ENCODE measurements at places on chromosomes 11 and 22.

GRCh38 chr11:69539416-69540117 is 58.1 kb downstream of the LINC01488 start:
- DNase-seq: no peak

DNA sequence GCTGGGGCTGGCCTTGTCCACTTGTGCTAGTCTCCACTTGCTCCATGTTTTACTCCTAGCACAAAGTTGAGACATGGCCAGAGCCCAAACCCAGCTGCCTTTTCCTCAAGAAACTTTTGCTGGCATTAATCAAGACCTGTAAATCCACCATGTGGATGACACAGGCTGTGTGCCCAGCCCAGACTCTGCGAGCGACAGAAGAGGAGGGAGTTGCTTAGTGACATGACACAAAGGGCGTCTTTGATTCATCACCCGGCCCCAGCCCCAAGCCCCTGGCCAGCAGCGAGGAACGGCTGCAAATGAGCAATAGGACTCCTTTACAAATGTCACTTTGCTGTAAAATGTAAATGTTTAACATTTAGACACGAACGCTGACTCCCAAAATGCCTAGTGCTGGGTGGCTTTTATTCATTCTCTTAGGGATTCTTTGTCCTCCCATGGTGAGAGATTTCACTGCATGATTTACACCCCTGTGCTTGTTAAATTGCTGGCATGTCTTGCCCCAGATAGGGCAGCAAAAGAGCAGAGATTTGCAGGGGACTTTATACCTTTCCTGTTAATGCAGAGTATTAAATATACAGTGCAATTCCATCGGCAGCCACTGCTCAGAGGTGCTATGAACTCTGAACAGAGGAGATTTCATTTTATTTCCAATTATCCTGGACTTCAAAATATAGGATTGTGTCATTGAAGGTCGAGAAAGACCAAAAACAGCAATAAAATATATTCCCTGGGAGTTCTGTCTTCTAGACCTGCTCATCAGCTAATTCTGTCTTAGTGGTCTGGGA is 263.6 kb upstream of the NCAM1 start:
- no peak for DNase-seq

DNA sequence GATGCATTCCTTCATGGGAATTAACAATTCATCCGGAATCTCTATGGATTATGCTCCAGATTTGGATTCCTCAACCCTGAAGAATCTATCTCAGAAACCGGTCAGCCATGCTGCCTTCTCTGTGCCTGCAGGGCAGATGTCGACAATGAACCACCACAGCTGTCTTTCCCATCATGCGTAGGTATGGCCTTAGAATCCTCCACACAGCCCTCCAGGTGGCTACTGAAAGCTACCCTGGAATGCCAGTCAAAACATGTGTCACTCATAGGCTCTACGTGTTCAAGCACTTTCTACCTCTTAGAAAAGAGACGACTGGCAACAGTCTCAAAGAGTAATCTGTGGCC is 19.4 kb downstream of the MAML2 start:
- DNase-seq: no peak

DNA sequence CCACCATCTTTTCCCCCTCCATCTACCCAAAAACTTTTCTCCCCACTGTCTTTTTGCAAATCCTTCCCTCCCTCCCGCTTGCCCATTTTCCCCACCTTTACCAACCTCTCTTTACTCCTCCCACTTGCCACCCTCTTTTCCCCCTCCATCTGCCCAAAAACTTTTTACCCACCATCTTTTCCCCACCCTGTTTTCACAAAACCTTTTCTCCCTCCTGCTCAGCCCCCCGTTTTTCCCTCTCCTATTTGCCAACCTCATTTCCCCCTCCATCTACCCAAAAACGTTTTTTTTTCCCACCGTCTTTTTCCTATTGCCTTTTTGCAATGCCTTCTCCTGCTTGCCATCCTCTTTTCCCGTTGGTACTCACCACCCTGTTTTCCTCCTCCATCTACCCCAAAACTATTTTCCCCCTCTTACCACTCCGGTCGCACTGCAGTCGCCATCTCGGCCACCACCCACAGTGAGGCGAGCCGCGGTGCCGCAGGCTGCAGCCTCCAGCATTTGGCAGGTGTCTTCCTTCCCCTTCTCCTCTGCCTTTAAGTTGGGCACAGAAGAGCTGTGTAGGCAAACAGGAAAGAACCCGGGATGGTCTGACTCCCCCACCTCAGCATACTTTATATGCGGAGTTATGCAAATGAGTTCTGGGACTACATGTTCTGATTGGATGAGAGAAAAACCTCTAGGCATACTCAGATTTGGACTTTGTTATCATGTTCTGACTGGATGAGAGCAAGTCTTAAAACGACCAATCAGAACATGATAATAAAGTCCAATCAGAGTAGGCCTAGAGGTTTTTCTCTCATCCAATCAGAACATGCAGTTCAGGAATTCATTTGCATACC is 121.2 kb upstream of the VPREB1 start:
- no peak for DNase-seq

GRCh38 chr22:30827646-30828045 is 133.0 kb downstream of the OSBP2 start:
- DNase-seq: no peak
